Stimulated activated CD4-positive, alpha-beta T cell treated with anti-CD3 and anti-CD28 coated beads, Interleukin-12 subunit alpha, Interleukin-12 subunit beta, amount 100 ng/mL, for 24 hours (primary cell): ENCODE measurements at places on chromosomes 12 and 14.

DNA sequence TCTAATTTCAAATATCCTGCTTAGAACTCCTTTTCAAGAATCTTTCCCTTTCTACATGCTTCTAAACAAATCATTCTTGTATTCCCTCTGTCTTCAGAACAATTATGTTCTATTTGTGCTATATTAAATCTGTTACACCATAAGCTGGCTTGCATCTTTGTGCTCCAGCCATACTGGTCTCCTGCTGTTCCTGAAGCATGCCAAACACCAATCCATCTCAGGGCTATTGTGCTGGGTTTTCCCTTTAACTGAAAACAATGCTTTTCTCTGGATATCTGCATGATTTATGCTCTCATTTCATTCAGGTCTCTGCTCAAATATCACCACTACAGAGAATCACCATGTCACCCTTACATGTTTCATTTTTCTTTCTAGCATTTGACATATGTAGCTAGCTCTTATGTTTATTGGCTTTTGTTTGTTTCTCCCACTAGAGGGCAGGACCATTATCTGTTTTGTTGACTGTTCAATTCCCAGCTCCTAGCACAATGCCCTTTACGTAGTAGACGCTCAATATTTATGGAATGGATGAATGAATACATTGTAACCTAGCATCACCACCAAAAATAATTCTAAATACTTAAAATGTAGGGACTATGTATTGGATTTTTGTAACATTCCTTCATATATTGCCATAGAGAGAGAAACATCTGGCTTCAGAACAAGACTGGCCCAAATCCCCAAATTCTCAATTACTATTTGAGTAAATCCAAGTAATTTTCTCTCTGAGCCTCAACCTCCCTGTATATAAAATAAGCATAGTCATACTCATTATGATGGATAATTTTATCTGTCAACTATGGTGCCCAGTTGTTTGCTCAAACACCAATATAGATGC is 302.0 kb upstream of the SYT1 start:
- DNase-seq: no peak

DNA sequence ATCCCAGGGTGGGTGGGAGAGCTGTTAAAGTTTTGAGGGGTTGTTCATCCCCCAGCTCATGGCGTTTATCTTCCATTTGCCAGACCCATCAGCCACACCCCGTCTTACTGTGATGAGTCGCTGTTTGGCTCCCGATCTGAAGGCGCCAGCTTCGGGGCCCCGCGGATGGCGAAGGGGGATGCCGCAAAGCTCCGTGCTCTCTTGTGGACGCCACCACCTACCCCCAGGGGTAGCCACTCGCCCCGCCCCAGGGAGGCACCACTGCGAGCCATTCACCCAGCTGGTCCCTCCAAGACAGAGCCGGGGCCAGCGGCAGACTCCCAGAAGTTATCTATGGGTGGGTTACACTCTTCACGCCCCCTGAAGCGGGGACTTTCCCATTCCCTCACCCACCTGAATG is 5.7 kb downstream of the RITA1 start:
- DNase-seq: no peak

GRCh38 chr14:68135566-68135965 is 316.0 kb downstream of the RAD51B start:
- no peak for DNase-seq

GRCh38 chr12:42648061-42648460 is 58.5 kb upstream of the PRICKLE1 start:
- DNase-seq: no peak

DNA sequence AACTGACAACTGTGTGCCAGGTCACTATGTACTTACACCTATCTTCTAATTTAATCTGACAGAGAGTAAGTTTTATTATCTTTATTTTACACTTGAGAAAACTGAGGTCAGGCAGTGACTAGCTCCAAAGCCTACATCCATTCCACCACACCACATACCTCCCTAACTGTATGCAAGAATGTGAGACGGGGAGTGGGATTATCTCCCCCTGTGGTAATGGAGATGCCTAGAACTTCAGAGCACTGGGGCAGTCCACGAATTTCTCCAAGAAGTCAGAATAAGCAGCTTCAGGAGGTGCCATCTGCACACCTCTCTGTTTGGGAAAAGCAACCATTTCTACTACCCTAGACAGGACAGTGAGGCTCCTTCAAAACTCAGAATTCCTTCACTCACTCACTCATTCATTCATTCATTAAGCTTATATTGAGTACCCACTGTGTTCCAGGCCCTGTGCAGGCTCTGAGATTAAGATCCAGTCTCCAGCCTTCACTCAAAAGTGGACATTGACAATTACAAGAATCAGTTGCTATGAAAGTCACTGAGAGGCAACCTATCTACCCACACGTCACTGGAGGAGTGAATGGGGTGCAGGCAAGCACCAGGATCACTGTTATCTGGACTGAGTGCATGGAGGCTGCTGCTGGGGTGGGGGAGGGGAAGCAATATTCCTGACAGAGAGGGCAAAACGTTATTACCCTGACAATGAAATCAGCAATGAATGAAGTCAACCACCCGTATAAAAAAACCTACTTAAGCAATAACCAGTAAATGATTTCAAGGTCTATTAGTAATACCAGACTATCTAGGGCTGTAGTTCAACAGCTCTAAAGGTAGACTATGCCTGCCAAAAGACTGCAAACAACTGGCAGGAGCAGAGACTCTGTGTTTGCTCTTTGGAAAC is 18.0 kb downstream of the SLC7A7 start:
- DNase-seq: no peak

- no peak for DNase-seq
These were observed 33.8 kb downstream of the SPTB start for GRCh38 chr14:64845878-64846277.

GRCh38 chr14:101248840-101249675 is 312.2 kb upstream of the DIO3 start:
- DNase-seq: no peak

- DNase-seq: no peak
These were observed 5.4 kb upstream of the CCDC177 start for GRCh38 chr14:69580009-69580577.

DNA sequence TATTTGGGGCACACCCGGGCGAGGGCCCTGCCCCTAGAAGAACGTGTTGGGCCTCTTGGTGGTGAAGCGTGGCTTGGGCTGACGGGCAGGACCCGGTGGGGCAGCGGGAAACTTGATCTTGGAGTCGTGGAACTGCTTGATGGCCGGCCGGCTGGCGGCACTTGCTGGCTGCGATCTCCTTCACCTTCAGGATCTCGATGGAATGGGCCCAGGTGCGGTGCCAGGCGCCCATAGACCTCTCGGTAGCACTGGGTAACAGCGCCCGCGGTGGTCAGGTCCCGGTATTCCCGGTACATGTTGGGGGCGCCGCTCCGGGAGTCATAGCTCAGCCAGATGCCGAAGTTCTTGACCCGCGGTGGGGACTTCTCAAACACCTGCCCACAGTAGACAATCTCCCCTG is 16.5 kb downstream of the UBR7 start:
- DNase-seq: no peak

GRCh38 chr12:115203701-115204100 is 519.7 kb upstream of the TBX3 start:
- DNase-seq: no peak

- DNase-seq: no peak
These were observed 119.6 kb upstream of the EEA1 start for GRCh38 chr12:93048656-93049055.

- DNase-seq: no peak
These were observed 25.7 kb upstream of the PLD4 start for GRCh38 chr14:104898870-104899510.

DNA sequence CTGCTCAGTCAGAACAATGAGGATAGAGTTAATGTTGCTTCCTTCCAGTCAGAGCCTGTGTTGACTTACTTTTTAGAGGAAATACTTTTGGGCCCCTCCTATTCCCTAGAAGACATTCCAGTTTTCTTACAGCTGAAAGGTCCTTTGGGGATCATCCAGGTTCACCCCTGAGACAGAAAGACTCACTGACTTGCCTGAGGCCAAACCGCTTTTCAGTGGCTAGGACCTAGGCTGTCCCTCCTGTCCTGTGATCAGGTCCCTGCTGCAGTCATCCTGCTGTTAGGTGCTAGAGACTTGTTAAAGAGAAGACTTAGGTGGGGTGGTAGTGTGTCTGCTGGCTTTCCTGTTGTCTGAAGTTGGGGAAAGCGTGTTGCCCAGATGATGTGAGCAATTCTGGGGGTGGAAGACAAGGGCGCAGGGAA is 39.6 kb downstream of the SUSD6 start:
- no peak for DNase-seq

GRCh38 chr14:68464711-68465110 is 328.2 kb downstream of the ZFP36L1 start:
- DNase-seq: no peak

- DNase-seq: no peak
These were observed 35.5 kb downstream of the TMBIM6 start for GRCh38 chr12:49776858-49777257.

GRCh38 chr12:2273288-2273687 is 220.5 kb downstream of the CACNA1C start:
- DNase-seq: no peak

DNA sequence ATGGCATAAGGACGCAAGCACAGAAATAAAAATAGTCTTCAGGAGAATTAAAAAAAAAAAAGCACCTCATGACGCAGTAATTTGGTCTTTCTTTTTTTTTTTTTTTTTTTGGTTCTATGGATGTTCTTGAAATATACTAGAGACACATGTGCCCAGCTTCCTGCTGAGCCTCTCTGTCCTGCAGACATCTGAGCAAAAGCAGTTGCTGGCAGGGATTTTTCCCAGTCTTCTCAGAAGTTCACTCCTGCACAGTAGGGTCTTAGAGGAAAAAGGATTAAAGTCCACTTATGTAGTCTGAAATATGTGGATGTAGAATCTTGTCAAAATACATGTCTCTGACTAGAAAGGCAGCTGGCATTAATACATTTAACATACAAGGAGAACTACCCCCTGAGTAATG is 1888.1 kb upstream of the SEL1L start:
- DNase-seq: no peak

- no peak for DNase-seq
These were observed 268.3 kb downstream of the VRK1 start for GRCh38 chr14:97065305-97066067.

DNA sequence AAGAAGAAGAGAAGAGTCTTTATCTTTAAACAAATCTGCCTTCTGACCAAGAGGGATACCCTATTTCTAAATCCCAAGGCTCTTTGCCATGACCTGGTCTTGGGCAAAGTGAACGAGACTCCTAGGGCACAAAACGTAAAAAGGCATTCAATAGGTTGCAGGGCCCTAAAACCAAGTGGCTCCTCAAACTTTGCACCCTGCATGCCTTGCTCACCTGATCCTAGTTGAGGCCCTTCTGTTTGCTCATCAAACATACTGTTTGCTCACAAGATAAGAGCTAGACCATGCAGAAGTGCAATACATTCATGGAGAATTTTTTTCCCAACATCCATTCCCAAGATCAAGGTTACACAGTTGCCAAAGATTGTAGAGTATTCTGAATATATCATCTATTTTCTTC is 7.9 kb upstream of the PRH1 start:
- no peak for DNase-seq

- DNase-seq: no peak
These were observed 233.8 kb downstream of the CACNA1C start for GRCh38 chr12:2286461-2287131.

DNA sequence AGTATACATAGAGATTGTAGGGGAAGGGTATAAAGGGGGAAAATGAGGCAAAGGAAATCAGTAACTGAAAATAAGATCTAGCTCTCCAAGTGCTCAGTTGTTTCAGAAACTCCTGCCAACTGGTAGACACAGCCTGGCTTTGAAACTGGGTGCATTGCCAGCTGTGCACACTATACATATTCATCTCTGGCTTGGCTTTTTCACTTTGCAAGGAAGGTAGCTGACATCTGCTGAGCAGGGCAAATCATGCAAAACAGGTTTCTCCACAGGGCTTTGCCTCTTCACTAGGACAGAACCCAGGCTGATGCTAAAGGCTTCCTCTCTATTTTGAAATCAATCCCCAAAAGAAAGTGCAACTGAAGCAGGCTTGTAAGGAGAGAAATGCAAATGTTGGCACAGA is 101.5 kb downstream of the HELB start:
- DNase-seq: no peak

- no peak for DNase-seq
These were observed 28.6 kb downstream of the AMN start for GRCh38 chr14:102951034-102951433.

GRCh38 chr12:54419088-54419887 is at the start of gene ITGA5:
Gene ITGA5 (minus strand): TSS chr12:54419266. CDS start chr12:54419198, 68 bp downstream.
- DNase-seq: no peak

- DNase-seq: no peak
These were observed 39.5 kb downstream of the L2HGDH start for GRCh38 chr14:50272498-50272897.

DNA sequence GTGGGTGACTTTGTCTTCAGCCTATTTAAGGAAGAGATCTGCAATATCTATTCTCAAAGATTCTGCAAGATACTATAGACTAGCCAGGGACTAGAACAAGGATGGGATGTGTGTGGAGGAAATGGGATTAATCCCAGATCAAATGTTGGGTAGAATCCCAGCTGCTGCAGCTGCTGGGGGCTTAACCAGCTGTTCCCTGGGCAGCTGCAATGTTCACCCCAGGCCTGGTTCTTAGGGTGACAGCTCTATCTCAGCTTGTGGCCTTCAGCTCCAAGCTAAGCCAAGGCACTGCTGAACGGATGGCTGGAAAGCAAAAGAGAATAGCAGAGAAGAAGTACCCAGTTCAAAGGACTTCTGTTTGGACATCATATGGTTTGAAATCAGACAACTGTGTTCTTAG is 10.0 kb upstream of the RHEBL1 start:
- no peak for DNase-seq

DNA sequence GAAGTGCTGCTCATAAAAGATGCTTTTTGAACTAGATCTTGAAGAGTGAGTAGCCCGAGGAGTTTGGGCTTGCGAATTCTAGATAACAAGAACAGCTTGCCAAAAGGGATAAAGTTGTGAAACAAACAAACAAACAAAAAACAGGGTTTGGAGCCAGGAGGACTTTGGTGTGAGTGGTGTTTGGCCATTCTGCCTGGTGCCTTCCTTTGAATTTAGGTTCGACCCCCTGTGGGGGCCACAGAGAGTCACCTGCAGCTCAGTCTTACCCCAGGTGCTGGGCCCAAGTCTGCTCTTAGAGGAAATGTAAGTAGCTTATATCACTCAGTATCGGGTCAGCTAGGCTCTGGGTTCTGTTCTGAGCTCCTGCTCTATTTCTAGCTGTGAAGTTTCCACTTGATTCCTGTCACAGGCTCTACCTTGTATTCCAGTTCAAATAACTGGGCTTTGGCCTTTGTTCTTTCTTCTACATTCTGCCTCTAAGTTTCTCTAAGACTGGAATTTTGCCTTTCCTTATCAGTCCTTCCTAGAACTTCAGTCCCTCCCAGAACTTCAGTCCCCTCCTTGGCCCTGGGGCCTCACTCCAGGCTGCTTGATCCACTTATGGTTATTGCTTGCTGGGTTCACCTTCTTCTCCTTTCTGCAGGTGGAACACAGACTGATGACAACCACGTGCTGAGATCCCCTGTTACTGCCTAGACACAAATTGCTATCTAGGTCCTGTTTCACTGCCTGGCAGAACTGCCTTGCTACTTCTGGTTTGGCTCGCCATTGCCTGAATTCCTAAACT is 20.5 kb upstream of the DUSP6 start:
- no peak for DNase-seq

- DNase-seq: no peak
These were observed 57.2 kb upstream of the LRIG3 start for GRCh38 chr12:58977476-58977875.

GRCh38 chr12:24759155-24759554 is 189.7 kb downstream of the BCAT1 start:
- DNase-seq: no peak

GRCh38 chr14:41072776-41073175 is 533.9 kb upstream of the LRFN5 start:
- no peak for DNase-seq

- DNase-seq: no peak
These were observed 29.1 kb downstream of the SLCO1A2 start for GRCh38 chr12:21305661-21306060.

GRCh38 chr12:27619308-27619707 is 76.9 kb upstream of the REP15 start:
- DNase-seq: no peak
